CD4-positive, alpha-beta T cell (primary cell): ENCODE measurements at places on chromosomes 16 and 17.
A peak's percentile ranks its signal among the peaks of the same experiment; 100 is the strongest.

DNA sequence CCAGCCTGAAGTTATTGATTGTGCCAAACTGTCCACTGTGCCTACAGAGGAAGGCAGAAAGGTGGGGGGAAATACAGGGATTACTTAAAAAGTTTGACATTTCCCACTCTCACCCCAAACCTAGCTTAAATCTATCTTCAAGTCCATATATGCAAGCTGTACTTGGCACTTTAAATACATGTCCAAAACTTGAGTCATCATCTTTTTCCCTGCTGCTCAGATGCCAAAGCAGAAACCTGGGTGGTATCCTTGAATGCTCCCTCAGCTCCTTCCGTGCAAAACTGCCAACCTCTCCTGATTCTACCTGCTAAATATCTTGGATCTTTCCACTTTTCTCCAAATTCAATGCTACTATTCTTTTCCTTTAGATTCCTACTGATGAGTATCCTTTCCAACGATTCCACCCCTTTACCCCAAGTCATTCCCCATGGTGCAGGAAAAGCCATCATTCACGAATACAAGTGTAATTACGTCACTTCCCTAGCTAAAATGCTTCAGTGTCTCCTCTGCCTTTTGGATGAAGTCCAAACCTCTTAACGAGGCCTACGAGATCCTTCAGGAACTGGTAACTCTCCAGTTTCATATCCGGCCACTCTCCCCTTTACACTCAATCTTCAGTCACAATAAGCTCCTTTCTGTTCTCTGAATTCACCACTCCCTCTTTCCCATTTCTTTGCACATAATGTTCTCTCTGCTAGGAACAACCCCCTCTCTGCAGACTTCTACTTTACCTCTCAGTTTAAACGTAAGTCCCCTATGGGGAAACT lies 9.3 kb downstream of the BECN1 start:
- no peak for DNase-seq

- peak; percentile 36 for DNase-seq
Observed at GRCh38 chr17:28717578-28718332, at the start of gene RAB34. Gene RAB34, minus strand, starts transcription at chr17:28717868. Its CDS starts 602 bp downstream, at chr17:28717266.

- no peak for DNase-seq
Observed at GRCh38 chr16:11689031-11689840, 21.0 kb downstream of the SNN start.

DNA sequence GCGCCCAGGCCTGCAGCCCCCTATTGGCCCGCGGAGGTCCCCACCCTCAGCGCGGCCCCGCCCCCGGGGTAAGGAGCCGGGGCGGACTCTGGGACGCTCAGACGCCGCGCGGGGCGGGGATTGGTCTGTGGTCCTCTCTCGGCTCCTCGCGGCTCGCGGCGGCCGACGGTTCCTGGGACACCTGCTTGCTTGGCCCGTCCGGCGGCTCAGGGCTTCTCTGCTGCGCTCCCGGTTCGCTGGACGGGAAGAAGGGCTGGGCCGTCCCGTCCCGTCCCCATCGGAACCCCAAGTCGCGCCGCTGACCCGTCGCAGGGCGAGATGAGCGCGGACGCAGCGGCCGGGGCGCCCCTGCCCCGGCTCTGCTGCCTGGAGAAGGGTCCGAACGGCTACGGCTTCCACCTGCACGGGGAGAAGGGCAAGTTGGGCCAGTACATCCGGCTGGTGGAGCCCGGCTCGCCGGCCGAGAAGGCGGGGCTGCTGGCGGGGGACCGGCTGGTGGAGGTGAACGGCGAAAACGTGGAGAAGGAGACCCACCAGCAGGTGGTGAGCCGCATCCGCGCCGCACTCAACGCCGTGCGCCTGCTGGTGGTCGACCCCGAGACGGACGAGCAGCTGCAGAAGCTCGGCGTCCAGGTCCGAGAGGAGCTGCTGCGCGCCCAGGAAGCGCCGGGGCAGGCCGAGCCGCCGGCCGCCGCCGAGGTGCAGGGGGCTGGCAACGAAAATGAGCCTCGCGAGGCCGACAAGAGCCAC lies at the start of gene NHERF1:
TSS of gene NHERF1 (plus strand) at position 100 of the 750 bp plus-strand sequence. CDS start at position 319, 219 bp downstream.
- DNase-seq, result peak; percentile 95

DNA sequence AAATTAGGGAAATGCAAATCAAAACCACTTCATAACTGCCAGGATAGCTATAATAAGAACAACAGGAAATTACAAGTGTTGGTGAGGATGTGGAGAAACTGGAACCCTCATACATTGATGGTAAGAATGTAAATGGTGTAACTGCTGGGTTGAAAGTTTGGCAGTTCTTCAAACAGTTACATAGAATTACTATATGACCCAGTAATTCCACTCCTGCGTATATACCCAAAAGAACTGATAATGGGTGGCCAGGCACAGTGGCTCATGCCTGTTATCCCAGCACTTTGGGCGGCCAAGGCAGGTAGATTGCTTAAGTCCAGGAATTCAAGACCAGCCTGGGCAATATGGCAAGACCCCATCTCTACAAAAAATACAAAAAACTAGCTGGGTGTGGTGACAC lies 4.5 kb upstream of the CMTM4 start:
- no peak for DNase-seq

DNA sequence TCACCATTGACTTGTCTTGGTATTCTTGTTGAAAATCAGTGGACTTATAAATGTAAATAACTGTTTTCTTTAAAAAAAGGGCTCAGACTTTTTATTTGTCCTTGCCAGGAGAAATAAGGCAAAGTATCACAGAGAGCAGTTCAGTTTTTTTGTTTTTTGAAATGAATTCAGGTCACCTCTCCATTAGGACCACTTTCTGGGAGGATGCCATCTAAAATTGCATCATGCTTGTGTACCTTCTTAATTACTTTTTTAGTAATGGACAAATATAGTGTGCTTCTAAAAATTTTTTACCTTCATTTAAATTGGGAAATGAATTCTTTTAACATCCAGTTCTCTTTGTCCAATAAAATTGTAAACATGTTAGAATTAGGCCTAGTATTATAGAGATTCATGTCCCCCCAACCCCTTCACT lies 210.0 kb downstream of the BCAS3 start:
- DNase-seq, result no peak
